ENCODE measurements at places on chromosomes 4 and X.

GRCh38 chr4:3071811-3072210 is 2.5 kb downstream of the HTT-AS start:
- DNase-seq = no peak

DNA sequence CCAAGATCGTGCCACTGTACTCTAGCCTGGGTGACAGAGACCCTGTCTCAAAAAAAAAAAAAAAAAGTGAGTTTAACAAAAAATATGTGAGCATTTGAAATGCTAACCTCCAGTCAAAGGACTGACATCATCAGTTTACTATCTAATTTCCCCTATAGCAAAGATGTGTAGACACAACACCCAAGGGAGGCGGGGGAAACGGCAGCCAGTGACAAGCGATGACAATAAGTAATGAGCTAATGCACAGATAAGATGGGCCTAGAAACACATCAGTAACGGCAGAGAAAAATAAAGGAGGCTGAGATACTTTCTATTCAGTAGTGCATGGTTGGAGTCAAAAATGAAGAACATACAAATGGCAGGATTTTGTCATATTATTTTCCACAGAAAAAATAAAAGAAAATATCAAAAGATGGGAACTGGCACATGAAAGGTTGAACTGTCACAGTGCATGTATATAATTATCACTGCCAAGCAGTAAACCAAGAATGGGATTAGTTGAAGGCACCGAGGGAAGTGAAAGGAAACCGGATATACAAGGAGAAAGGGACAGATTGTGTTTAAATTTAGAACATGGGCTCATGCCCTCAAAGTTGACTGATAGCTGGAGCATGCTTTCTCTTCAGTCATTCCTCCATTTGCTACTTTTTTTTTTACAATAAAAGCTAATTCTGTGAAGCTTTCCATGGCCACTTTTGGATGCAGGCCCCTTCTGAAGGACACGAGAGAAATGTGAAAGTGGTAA is 41.8 kb downstream of the IGFBP7 start:
- DNase-seq = no peak

DNA sequence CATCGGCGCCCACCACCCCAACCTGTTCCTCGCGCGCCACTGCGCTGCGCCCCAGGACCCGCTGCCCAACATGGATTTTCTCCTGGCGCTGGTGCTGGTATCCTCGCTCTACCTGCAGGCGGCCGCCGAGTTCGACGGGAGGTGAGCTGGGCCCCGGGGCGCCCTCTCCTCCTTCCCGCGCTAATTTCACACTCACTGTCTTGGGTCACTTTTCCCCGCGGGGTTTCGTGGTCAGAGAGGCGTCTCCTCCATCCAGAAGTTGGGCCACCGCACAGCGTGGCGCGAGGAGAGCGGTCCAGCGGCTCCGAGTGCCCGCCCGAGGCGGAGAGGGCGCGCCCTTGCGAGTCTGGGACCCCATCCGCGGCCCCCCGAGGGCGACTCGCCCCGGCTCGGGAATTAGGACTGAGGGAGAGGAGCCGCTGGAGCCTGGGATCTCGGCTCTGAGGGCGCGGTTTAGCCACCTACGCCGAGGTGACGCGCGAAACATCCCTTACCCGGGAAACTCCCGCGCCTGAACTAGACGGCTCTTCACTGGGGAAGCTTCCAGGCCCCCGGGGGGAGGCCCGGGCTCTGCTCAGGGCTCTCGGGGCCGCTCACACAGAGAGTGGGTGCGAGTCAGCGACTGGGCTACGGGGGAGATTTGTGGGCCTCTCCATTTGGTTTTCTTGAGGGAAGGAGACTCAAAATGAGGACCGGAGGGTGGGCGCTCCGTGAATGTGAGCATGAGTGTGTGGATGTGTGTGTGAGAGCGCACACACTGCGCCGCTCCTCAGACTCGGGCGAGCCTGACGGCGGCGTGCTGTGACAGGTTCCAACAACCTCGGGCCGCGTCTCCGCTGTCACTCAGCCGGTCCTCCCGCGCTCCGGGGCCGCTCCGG is 551 bp downstream of the NPNT start:
- DNase-seq = no peak

DNA sequence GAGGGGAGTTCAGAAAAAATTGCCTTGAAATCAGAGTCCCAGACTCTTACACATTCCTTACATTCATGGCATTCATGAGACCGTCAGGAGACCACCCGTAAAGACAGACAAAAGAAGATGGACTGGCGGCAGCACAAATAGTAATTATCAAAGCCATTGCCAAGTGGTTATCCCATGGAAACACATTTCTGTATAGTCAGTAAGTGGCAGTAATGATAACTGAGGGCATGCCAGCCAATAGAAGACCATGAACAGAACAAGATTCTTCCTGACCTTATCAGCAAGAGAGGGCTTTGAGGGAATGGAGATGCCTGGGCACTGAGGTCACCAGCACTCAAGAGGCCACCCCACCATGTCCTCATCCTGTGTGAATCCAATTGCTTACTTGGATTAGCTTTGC is 121.7 kb upstream of the HCCS start:
- no peak for DNase-seq

DNA sequence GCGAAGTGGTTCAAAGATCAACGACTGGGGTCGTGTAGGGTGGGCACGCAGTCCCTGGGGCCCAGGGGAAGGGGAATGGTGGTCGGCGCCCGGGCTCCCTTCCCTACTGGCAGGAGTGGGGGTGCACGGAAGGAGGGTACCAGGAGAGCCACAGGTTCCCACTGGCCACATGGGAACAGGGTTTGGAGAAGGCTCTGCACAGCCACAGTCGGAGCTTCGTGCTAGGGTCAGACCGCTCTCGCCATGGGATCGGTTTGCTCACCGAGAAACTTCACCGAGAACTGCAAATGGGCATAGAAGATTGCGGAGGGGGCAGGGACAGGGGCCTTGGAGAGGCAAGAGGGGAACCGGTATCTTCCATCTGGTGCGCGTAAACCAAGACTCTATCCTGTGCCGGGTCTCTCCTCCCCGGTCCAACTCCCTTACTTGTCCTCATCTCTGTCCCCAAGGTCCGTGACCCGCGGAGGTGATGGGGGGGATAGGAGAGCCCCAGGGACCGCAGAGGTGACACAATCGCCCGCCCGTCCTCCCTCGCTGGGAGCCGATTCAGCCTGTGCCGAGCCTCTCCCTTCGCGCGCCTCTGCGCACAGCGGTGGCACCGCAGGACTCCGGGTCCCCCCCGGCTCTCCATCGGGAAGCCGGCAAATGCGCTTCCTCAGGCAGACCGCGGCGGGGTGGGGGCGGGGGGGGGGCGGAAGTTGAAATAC is 1.0 kb downstream of the SCD5 start:
- DNase-seq = no peak

DNA sequence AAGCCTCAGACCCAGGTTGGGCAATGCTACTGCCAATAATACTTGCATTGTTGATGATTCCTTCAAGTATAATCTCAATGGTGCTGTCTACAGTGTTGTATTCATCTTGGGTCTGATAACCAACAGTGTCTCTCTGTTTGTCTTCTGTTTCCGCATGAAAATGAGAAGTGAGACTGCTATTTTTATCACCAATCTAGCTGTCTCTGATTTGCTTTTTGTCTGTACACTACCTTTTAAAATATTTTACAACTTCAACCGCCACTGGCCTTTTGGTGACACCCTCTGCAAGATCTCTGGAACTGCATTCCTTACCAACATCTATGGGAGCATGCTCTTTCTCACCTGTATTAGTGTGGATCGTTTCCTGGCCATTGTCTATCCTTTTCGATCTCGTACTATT is 7.4 kb downstream of the LPAR4 start:
- no peak for DNase-seq

DNA sequence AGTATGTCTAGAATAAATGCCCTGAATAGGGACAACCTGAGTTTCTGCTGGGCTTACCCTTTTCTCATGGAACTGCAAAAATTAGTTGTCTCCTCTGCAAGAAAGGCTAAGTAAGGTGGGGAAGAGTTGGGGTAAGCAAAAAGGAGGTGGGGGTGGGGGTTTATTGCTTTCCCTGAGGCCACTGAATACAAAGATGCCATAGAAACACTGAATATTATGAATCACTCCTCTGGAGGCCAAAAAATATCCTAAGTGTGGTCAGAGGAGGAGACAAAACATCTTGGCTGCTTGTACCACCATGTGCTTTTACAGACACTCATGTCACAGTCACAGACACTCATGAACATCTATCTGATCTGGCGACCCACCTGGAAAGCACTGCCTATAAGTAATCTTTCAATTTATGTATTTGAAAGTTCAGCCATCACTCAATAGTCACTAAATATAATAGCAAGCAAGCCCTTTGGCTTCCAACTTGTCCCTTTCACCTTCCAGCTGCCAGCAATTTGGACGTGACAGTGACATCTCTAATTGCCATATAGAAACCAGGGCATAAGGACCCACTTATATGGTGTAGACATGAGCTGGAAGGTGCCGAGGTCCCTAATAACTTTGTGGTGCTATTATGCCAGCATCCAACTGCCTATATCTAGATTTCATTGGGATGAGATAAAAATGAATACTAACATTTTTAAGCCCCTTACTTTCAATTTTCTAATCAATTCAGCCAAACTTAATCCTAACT is 122.7 kb upstream of the CBR4 start:
- no peak for DNase-seq

DNA sequence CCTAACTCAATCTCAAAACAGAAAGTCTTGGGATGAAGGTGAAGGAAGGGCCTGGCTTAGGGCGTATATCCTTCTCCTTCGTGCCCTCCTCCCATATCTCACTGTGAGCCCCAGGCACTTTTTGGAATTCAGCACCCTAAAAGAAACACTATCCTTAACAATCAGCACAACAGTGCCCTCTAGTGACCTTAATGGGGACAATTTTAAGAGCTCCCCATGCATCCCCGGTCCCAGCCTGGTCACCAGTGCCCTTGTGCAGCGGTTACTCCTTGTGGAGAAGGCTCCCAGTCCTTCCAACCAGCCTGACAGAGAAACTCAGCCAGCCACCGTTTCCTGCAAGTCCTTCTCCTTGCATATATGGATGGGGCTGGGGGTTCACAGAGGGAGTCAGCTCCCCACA is 4.2 kb downstream of the PAK3 start:
- DNase-seq = no peak

DNA sequence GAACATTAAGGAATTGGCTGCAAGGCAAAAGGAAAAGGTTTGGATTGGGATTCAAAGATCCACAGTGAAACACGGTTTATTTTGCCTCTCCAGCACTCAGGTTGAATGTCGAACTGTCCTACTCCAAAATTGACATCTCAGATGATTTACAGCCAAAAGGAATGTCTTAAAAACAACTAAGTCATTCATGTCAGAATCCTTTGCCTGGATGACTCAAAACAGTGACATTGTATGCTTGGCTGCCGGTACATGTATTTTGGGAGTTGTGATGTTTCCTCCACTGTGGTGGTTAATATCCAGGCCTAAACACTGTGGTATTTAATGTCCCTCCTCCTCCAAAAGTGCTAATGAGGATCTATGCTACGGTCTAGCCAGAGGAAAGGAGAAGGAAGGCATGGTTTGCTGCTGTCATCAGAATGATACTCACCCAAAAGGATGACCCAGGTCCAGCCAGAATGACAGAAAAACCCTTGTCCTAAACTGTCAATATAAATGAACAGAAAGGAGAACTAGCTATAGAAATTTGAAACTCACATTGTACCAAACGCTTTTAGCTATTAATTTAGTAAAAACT is 20.9 kb downstream of the PGM2 start:
- DNase-seq = no peak

DNA sequence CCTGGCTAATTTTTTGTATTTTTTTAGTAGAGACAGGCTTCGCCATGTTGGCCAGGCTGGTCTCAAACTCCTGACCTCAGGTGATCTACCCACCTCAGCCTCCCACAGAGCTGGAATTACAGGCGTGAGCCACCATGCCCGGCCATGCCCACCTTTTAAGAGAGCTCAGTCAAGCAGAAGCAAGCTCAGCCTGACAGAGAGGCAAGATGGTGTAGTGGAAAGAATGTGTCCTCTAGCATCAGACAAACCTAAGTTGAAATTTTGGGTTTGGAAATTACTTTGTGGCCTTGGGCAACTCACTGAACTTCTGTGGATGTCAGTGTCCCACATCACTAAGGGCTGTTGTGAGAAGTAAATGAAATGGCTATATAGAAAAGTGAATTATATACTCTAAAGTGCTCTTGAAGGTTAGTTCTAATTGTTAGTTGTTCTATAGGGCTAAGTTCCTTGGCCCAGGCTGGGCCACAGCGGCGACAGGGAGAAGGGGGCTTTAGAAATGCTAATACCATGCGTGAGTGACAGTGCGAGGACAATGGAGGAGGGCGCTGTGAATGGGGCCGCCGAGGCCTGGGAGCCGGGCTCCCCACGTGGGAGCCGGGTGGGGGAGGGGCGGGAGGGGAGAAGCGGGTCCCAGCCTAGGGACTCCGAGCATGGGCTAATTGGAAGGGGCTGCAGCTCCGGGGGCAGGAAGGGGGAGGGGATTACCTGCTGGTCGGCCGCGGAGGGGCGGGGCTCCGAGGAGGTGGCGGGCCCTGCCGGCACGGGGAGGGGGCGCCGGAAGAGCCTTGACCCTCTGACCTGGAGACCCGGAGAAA is 15.6 kb downstream of the PJA1 start:
- DNase-seq = no peak

DNA sequence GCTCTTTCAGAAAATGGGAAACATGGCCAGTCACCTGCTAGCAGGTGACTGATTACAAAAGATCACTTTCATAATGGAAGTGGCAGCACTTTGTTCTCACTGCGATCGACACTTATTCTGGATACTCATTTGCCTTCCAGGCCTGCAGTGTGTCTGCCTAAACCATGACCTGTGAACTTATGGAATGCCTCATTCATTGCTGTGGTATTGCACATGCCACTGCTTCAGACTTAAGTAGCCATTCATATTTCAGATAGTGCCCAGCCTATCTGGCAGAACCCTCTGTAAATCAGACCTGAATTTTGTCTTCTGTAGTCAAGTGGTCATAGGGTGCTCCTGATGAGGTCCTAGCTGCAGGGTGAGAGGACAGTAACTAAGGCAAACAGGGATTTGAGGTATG is 23.3 kb upstream of the MGST2 start:
- no peak for DNase-seq

DNA sequence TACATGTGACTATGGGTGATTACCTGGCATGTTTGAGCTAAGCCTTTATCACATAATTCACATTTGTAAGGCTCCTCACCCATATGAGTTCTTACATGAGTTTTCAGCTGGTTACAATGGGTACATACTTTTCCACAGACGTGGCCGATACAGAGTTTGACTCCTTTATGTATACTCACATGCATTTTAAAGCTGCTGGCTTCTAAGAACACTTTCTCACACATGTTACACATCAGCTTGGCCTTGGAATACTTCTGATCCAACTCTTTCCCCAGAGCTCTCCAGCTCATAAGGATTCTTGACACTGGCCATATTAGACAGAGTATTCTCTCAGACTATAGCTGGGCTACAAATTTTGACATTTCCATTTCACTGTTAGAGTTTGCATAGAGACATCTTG is 66.3 kb downstream of the TAB3 start:
- no peak for DNase-seq

- no peak for DNase-seq
Observed at GRCh38 chr4:97121493-97121892, 1021.8 kb downstream of the STPG2 start.

DNA sequence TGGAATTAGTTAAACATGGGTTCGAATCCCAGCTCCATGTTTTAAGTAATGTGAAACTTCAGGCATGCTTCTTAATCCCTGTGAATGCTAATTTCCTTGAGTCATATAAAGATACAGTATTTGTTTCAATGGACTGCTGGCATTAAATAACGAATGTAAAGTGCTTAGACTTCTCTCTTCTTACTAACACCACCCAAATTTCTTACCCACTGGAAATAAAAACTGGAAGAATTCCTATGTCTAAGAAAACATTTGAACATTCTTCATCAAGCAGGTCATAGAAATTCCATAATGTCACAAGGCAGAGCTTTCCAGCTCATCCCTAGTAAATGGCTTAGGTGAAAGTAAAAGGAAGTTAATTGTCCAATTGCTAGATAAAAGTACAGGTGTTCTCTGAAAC is 172.5 kb downstream of the ANK2 start:
- peak; percentile 21 for DNase-seq
